Stimulated activated naive CD4-positive, alpha-beta T cell treated with Interleukin-2 at 50 U/mL for 16 hours (primary cell): ENCODE measurements at places on chromosomes 16 and 17.

DNA sequence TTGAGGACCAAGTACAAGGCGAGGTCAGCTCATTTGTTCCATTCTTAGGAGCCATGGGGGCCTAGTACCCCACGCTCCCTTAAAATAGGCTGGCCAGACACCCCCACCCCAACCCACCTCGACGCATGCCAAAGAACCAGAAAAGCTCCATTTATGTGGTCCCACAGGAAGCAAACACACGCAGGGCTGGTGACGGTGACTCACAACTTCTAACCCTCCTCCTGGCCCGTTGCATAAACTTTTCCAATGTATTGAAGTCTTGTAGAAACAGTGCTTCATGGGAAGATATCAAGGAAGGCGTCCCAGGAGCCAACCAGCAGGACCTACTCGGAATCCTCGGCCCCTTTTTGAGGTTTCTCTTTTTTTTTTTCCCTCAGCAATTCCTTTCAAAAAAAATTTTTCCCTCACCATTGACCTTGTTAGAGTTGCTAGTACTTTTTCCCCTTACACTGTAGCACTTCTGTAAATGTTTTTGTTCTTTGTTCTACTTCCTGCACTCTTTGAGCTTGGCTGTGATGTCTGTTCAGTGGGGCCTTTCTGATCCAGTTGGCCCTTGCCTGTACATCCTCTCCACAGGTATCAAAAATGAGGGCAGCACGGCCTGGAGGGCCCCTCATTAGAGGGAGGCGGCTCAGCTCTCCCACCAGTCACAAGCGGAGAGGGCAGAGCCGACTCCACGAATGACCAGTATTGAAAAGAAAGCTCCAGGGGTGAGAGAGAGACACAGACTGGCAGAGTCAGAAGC lies 208.3 kb downstream of the RGS9 start:
- no peak for DNase-seq

- no peak for DNase-seq
Measured at GRCh38 chr17:74466828-74467184, 372 bp downstream of the CD300A start.

DNA sequence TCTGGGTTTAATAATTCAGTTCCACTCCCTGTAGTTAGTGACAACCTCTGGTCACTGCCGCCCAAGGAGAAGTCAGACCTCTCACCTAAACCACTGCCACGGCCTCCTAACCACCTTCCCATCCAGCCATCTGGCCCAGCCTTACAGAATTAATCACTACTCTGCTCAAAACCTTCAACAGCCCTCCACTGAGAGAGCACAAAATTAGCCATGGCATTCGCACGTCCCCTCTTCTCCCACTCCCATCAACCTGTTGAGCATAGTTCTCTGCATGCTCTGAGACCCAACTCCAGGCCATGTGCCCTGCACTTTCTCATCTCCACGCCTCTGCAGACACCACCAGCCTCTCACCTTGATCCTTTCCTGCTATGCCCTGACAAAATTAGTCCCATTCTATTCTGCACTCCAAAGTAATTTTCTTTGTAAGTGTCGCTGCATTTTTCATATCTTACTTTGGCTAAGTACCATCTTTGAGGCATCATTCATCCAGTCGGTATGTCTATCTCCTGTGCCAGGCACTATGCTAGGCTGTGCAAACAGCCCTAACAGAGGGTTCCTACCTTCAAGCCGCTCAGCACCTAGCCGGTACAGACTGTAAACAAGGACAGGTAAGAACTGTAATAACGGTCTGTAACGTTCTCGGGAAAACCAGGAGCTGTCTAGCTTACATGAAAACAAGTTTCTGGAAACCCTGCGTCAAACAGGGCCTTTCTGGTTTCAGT lies 963 bp downstream of the COPRS start:
- no peak for DNase-seq

DNA sequence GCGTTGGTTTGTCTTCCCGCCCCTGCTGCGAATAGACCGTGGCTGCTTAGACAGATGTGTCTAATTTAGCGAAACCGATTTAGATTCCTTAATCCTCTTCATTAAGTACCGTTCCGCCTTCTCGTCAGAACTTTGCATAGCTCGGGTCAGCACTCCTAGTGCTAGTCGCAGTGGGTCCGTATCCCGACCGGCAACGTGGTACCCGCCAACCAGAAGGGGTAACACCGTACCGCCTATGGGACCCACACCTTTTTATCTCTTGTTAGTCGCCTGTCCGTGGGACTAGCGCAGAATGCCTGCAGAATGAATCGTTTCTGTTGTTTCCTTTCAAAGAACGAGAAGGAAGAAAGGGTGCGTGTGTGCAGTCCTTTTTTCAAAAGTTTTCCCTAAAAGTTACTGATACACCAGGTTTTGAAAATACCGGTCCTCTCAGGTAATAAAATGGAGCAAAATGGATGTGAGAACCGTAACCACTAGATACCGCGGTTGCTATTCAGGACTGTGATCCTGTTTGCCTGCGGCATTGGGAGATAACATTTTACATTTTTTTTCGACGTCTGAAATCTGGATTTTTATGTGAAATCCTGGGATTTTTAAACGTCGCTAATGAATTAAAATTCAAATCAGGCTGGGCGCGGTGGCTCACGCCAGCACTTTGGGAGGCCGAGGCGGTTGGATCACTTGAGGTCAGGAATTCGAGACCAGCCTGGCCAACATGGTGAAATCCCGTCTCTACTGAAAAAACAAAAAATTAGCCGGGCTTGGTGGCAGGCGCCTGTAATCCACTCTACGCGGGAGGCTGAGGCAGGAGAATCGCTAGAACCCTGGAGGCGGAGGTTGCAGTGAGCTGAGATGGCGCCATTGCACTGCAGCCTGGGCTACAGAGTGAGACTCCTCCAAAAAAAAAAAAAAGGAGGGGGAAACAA lies 998 bp upstream of the SRSF1 start:
- DNase-seq: no peak

DNA sequence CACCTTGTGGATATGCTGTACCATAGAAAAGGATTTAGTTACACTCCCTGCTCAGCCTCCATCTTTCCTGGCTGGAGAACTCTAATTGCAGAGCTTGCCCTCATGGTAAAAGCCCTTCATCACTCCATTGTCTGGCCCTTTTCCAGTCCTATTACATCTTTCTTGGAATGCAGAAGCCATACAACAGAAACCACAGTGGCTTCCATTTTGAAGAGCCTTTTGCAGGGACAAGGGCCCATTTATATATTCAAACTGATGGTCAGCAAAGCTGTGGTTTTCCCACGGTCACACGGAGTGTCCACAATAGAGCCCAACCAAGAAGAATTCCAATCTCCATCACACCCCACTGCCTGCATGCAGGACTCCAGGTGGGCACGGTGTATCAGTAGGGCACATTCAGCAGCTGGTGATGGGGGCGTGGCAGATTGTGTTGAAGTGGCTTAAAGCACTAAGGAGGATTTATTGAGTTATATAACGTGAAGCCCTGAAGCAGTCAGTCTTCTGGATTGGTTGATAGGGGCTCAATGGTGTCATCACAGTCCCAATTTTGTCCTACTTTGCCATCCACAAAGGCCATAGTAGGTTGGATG lies 20.3 kb downstream of the COPRS start:
- no peak for DNase-seq

DNA sequence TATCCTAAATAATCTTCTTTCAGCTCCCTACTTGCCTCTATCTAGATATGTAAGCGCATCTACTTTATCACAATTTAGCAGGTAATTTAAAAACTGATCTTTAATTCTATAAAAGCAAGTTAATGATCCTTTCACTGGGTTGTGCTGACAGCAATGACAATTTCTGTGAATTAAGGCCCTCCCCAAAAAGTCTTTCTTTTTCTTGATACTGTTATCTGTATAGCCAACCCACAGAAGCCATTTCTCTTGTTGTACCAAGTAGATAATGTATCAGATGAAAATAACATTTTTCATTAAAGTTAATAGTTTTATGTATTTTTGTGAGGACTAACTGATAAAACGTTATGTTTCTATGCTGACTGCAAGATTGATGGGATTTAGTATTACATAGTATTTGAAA lies 3.8 kb downstream of the ZPBP2 start:
- no peak for DNase-seq

DNA sequence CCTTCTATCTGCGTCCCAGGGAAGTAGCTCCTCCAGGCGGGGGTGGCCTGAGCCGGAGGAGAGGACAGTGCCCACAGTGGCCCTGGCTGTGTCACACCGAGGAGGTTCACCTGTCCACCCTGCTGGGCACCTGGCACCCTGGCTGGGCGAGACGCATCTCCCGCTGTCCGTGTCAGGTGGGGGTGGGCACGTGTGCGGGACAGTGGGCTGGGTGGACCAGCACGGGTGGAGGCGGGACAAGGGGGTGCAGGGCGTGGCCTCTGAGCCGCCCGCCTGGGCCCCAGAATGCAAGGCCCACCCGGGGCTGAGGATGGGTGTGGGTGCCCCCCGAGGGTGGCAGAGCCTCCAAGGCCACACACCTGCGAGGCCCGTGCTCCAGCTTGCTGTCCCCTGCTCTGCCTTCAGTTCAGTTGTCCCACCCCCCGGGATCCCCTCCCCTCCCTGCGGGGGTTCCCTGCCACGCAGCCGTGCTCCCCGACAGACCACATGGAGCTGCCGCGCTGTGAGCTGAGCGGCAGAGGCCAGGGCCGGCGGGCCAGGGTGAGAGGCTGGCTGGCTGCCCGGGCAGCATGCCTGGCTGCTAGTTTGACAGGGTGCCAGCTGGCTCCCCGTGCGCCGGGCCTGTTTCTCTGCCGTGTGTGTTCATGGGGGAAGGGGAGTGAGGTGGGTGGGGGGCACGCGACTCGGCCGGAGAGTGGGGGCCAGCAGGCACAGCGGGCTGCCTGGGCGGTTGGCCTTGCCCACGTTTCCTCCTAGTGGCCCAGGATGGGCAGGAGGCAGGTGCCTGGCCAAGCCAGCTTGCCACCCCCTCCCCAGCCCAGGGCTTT lies 33.9 kb downstream of the BAHCC1 start:
- no peak for DNase-seq

GRCh38 chr17:7655541-7655840 lies 4.8 kb downstream of the ATP1B2 start:
- no peak for DNase-seq

DNA sequence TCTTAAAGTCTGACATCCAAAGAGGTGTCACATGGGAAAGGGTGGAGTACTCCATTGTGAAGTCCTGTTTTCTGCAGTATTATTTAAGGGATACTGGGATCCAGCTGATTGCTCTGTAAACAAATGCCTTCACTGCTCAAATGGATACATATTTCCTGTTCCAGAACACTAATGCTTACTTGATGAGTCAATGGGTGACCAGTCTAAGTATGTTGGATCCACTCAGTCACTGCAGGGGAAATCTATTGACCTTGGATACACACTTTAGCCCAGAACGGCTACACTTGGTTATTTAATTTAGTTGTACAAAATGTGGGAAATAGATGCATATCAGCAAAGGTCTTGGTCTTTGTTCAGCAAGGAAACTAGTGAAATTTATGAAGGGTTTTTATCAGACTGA lies 261.4 kb downstream of the MAP2K4 start:
- no peak for DNase-seq

DNA sequence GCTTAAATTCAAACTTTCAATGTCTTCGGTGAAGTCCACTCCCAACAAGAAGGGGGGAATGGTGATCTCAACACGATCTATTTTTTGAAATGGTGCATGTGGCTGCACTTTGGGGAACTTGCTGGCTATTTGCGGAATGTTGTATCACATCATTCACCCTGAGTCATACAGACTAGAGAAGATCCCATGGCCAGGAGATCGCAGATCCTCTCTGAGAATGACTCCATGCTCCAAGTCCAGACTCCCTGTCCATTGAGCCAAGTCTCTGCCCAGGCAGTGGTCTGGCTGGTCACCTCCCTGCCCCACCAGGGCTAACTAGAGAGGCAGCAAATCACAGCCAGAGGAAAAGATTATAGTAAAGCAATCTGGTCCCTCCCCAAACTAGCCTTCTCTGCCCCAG lies 120.6 kb downstream of the XYLT1 start:
- no peak for DNase-seq
